Thyroid gland (tissue), 4 donors: ENCODE measurements at places on chromosomes 16 and 17. TPM values are rescaled to one million over a fixed set of nuclear protein-coding genes. Genes with fewer than 3 reads are reported as not detected.

GRCh38 chr16:1037394-1038257 lies 34.9 kb upstream of the SSTR5 start:
- no peaks in the 10 kb centered on the region for H3K4me1 ChIP-seq
- no peak overlapping the region for H3K27ac ChIP-seq
- H3K36me3 ChIP-seq = no peaks in the 10 kb centered on the region
- no peak for DNase-seq
- no peak overlapping the region for H3K4me3 ChIP-seq

The PYDC1 gene
- total RNA-seq = not detected

The KRT17 gene
- not detected for total RNA-seq

DNA sequence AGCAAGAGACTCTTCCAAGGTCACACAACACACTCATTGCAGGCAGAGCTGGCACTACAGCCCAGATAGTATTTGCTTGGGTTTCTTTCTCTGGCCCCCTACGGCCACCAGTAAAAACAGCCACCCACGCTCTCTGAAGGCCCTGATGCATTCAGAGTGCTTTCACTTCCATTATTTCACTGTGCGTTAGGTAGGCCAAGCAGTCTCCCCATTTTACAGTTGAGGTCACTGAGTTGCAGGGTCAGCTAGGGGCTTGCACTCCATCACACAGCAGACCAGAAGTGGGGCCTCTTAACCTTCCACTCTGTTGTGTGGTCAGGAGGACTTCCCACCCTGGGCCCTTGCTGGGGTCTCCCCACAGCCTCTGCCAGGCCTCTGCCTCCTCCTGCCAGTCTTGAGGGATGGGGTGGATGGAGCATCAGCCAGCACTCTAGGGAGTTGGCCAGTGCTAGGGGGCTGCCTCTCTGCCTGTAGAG lies 2.5 kb downstream of the TBX21 start:
- H3K4me3 ChIP-seq = no peak overlapping the region
- H3K36me3 ChIP-seq = no peaks in the 10 kb centered on the region
- no peak overlapping the region for H3K27ac ChIP-seq

DNA sequence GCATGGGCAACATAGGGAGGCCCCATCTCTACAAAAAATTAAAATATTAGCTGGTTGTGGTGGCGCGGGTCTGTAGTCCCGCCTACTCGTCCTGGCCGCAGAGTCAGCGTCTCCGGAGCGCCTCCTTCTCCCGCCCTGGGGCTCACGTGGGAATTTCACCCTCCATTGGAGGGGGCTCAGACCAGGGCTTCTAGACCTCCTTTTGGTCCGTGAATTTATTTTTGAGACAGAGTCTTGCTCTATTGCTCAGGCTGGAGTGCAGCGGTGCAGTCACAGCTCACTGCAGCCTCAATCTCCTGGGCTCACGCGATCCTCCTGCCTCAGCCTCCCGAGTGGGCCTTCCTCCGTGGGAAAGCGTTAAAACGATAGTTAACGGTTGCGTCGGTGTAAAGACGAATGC lies 394 bp upstream of the NME4 start:
- H3K27ac ChIP-seq = peak overlapping the region; percentile 15
- H3K4me3 ChIP-seq = peak overlapping the region; percentile 51
- H3K36me3 ChIP-seq = no peaks in the 10 kb centered on the region
- peaks cover 5% of the 10 kb centered on the region for H3K4me1 ChIP-seq
